ENCODE measurements at places on chromosomes 11 and 22.

- DNase-seq, result no peak
Observed at GRCh38 chr22:47043835-47044721, 281.6 kb downstream of the TBC1D22A start.

DNA sequence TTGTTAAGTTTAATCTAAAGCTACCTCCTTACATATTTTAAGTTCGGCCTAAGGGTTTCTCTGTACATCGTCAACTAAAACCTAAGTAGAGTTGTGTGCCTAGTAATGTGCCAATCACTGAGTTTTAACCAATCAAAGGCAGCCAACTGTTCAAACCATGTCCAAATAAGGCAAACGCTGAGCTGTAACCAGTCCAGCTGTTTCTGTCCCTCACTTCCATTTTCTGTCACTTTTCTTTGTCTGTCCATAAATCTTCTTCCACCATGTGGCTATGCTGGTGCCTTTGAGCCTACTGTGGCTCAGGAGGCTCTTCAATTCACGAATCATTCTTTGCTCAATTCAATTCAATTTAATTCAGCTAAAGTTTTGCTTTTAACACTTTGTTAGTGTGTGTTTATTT lies 13.9 kb upstream of the ATXN10 start:
- DNase-seq, result no peak

GRCh38 chr11:126452241-126453101 lies 97.0 kb downstream of the ST3GAL4 start:
- DNase-seq, result no peak

DNA sequence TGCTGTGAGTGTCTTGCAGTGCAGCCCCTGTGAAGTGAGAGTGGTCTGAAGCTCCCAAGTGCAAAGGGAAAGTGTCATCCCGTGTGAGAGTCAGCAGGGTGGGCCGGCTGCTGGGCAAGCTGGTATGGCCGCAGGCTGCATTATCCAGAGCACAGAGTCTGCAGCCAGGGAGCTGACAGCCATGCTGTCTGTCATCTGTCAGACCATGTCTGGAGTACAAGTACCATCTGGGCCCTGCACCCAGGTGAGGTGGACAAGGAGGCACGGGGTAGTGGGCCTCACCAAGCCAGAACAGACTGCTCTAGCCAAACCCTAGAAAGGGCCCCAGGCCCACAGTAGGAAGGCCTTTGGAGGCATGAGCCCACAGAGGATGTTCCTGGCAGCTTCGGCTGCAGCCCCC lies 20.2 kb downstream of the LMO1 start:
- no peak for DNase-seq

GRCh38 chr11:66119348-66120133 lies 49.5 kb downstream of the PACS1 start:
- DNase-seq, result no peak

GRCh38 chr22:29195118-29195963 lies 10.4 kb upstream of the EMID1 start:
- no peak for DNase-seq

- DNase-seq, result no peak
Observed at GRCh38 chr11:7028141-7028540, 7.9 kb downstream of the NLRP14 start.

- no peak for DNase-seq
Observed at GRCh38 chr22:44586999-44587736, 89.1 kb upstream of the RTL6 start.

DNA sequence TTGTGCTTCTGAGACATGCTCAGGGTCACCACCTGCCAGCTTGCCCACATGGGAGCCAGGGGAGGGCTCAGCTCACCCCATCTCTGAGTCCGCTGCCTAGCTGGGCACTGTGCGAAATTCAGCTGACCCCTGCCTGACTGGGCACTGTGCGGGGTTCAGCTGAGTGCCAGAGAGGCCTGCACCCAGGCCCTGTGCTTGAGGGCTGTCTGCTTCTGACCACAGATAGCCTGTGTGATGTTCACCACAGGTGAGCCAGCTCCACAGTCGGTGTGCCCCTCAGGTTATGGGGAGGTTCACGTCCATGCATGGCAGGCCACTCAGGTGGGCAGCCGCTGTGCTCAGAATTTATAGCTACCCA lies 84.5 kb upstream of the SUSD2 start:
- no peak for DNase-seq

- no peak for DNase-seq
Observed at GRCh38 chr22:21991304-21991596, 8.7 kb upstream of the TOP3B start.

Measured in stimulated activated CD4-positive, alpha-beta T cell treated with anti-CD3 and anti-CD28 coated beads, Interleukin-12 subunit alpha, Interleukin-12 subunit beta, amount 100 ng/mL, for 24 hours (primary cell).